ENCODE measurements at places on chromosomes 3 and 15.

- no peak for DNase-seq
Observed at GRCh38 chr3:22729212-22729611, 473.9 kb upstream of the UBE2E2 start.

GRCh38 chr3:54954022-54954421 is 26.2 kb upstream of the LRTM1 start:
- no peak for DNase-seq

DNA sequence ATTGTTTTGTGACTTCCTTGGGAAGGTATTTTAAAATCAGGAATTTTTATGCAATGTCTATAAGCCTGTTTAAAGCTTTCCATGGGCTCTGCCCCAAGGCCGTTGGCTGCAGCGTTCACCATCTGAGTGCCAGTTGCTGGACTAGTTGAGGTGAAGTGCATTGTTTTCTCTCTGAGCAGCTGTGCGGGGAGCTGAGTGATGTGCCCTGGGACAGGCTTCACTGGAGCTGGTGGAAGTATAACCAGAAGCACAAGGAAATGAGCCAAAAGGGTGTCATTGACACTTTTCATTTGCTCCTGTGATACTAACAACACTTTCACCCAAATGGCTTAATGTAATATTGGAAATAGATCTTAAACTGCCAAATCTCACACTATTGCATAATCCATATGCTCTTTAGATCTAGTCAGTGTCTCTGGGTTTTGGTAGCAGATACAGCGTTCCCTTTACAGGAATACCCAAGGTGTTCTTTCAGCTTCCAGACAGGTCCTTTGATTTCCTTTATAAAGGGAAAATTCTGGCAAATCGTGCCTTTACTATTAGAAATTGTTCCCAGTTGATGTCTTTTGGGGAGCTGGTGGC is 29.2 kb downstream of the APH1B start:
- no peak for DNase-seq

DNA sequence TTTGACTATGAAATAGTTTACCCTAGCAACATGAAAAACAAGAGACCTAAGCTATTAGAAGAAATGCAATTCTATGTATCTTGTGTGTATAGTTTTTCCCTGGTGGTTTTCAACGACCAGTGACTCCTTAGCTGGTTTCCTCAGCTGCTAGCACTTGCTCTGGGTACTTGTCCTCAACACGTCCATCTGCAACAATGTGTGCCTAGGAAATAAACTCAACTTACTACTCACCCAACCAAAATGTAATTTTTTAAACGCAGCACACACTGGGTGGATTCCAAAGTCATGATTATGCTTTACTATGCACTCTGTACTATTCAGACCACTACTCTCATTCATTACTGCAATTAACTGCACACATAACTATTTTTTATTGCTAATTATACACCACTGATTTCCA is 31.0 kb downstream of the CPA3 start:
- DNase-seq = no peak

DNA sequence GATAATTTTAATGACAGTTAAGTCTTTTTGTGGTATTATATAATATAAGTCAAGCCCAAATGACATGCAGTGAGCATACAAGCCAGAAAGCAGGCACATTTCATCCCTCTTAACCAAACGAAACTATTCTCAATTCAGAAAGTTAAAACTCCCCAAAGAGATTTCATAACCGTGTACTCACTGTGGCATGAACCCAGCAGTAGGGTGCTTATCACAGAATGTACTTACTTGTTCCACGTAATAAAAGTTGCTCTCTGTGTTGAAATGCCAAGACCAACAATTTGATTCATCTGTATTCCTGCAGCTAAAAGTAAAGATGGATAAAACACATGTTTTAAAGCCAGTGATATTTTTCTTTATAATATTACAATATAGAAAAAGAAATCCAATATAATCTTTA is 12.1 kb downstream of the GK5 start:
- DNase-seq = no peak

All from activated CD4-positive, alpha-beta T cell treated with anti-CD3 and anti-CD28 coated beads, Interleukin-2, amount 50 U/mL, for 1 hour (primary cell).